NCI-H2081 treated with DMSO at 0.1 percent for 48 hours (cell line): ENCODE measurements at places on chromosomes 13 and 19.

DNA sequence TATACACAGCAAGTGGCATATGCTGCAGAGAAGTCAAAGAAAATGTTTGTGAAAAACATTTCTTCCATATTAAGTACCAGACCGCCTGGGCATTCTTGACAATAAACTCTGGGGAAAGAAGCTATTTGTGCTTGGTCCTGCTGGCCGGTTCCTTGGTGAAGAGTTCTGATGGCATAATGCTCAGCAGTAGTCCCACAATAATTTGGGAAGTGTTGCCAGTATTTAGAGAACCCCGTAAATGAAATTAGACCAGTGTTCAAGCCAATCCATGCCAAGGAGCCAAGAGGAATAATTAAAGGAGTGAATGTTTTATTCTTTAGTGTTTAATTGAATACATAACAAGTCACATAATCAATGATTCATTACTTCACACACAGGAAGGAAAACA, 6.3 kb downstream of the KCTD12 start:
- DNase-seq = no peak

GRCh38 chr13:51317262-51317661, 22.2 kb upstream of the SERPINE3 start:
- DNase-seq = no peak

DNA sequence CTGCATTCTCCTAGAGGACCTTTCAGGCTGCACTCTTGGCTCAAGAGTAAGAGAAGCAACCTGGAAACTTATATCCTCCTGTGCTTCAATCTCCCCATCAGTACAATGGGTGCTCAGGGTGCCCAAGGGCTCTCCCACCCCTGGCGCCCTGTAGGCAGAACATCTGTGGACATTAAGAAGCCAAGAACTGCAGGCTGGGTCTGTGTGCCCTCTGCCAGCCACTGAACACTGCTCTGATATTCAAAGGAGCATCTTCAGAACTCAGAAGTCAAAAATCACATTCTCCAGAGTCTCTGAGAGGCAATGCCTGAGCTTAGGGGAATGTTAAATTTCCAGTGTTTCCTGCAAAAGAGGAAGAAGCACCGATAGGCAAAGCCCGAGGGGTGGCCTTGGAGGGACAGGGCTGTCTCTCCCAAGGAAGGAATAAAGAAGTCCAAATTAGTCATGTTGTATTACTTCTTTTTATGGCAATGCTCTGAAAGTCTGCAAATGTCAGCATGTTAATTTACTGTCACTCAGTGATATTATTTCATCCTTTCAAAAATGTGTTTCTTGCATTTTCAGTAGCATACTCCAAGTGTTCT, 88.1 kb downstream of the TSHZ3 start:
- no peak for DNase-seq

DNA sequence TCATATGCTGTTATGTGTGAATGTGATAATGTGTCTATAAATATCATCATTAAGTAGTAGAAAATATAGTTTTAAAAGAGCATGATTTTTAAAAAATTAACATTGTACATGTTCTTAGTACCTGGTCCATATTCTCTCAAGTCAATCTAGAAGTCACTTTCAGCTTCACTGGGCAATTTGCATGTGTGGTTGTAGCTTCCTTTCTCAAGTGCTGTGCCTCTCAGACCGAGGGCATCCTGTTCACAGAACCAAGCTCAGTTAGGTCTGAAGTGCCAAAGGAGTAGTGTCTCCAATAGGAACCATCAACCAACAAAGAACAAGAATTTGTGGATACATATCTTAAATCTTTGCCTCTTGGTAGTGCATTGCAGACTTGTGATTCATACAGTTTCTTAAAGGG, 541.8 kb upstream of the SLC10A2 start:
- no peak for DNase-seq

DNA sequence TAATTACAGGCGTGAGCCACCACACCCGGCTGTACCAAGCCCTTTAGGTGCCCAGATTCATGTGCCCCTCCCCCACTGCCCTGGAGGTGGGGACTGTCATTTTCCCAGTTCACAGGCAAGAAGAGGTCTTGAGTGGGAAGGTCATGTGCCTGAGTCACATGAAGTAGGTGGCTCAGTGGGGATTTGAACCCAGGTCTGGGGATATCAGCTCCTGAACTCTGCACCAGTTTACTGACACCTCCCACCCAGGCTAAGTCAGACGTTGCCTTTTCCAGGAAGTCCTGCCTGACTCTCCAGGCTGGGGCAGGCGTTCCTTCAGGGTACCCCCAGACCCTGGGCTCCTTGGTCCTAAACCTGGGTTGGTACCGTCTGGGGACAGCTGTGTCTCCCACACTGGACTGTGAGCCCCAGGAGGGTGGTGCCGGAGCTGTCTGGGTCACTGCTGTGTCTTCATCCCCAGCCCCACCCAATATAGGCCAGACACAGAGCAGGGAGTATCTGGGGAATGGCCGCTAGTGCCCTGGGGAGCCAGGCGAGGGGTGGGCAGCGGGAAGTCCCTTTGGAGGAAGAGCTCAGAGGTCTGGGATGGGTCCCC, 8.6 kb downstream of the VASP start:
- DNase-seq = no peak

DNA sequence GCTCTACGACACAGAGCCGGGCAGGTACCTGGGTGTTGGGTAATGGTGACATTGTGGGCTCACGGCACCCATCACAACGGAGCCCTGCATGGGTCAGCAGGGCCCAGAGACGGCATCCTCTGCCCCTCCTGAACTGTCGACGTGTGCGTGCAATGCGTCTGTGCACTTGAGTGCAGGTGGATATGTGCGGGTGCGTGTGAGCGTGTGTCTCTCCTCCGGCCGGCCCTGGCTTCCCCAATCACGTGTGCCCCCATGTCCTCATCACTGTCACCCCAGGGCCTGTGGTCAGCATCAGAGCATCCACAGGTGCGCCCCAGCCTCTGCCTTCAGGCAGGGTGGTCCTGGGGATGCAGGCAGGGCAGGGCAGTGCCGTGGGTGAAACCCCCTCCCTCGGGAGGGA, 37.2 kb upstream of the TPM4 start:
- no peak for DNase-seq

- no peak for DNase-seq
Observed at GRCh38 chr13:109728791-109729731, 57.3 kb downstream of the IRS2 start.

DNA sequence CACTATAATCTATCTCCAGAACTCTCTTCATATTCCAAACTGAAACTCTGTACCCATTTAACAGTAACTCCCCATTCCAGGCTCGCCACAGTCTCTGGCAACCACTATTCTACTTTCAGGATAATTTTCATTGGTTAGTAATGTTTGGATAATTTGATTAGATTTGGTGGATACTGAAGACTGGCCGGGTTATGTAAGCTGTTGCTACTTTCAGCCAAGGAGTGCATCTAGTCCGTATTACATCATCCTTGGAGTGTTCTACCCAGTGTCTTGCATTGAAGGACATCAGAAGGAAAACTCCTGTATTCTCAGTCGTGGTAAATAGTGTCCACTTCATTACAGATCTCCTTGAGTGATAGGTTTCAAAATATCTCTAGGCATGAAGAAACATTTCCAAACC, 60.5 kb downstream of the PCCA start:
- DNase-seq = no peak

GRCh38 chr13:76271728-76272232, 614.4 kb downstream of the KCTD12 start:
- DNase-seq = no peak

DNA sequence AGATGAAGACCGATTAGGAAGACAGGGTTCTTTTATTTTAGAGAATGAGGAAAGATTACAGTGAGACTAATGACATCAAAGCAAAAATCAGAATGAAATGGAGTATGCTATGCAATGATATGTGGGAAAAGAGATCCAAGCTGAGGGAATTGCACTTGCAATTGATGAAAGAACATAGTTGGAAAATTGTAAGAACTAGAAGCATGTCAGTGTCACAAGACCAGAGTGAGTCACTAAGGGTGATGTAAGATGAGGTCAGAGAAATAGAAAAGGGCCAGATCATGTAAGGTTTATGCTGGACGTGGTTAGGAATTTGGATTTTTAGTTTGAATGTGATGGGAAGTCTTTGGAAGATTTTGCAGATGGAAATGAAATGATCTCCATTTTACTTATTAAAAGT, 1937.3 kb downstream of the OLFM4 start:
- DNase-seq = no peak

- no peak for DNase-seq
Observed at GRCh38 chr19:7859831-7860713, 14.1 kb downstream of the PRR36 start.

GRCh38 chr13:110809871-110810486, 96.5 kb downstream of the ING1 start:
- no peak for DNase-seq

- no peak for DNase-seq
Observed at GRCh38 chr19:33613620-33614000, 8.1 kb upstream of the CHST8 start.

- no peak for DNase-seq
Observed at GRCh38 chr13:30044932-30045331, 194.5 kb upstream of the UBL3 start.

GRCh38 chr19:8890260-8890659, 58.1 kb downstream of the MBD3L1 start:
- no peak for DNase-seq

- DNase-seq = no peak
Observed at GRCh38 chr19:49126575-49126974, 7.2 kb downstream of the PPFIA3 start.

GRCh38 chr13:73339086-73339485, 280.3 kb downstream of the KLF5 start:
- DNase-seq = no peak

GRCh38 chr13:50798923-50799322, 44.6 kb downstream of the DLEU7 start:
- no peak for DNase-seq

DNA sequence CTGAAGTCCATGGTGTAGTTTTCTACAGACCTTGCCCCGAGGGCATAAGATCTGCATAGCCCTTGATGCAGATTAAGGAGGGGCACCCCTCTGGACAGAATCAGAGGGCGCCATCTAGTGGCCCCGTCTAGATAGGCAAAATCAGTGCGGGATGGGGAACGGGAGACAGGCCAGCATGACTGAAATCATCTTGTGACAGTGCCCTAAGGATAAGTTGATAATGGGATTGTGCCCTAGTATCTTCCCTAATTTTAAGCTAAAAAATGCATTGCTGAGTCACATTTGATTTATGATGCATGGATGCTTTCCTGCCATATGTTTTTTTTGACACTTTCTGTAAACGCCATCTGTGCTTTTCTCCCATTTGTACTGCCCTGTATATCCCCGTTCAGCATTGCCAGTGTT, 19.0 kb upstream of the GPI start:
- peak; percentile 20 for DNase-seq

DNA sequence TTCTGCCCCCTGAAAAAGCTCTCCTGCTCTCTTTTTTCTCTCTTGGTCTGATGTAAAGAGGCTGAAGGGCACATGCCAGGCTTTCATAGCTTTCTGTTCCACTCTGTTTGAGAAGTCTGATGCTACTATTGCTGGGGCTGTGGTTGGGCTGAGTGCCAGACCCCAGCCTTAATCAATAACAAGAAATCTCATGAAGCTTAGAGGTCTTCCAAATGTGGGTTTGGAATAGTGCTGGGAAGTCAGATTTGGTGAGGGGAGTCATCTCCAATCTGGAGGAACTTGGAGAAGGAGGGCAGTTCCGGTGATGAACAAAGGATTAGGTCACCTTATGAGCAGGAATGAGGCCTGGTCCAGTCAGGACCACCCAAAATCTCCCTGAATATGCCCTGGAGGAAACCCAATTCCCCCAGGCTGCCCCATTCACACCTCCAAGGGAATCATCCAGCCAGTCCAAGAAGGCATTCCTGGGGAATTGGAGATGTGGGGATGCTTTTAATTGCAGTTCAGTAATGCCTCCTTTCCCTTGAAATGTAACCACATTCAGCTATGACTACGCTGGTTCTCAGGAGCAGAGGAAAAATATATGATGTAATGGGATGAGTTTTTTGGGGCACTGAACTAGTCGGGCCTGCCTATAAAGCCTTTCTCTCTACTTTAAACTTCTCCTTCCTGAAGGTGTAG, 102.0 kb downstream of the STARD13 start:
- no peak for DNase-seq

DNA sequence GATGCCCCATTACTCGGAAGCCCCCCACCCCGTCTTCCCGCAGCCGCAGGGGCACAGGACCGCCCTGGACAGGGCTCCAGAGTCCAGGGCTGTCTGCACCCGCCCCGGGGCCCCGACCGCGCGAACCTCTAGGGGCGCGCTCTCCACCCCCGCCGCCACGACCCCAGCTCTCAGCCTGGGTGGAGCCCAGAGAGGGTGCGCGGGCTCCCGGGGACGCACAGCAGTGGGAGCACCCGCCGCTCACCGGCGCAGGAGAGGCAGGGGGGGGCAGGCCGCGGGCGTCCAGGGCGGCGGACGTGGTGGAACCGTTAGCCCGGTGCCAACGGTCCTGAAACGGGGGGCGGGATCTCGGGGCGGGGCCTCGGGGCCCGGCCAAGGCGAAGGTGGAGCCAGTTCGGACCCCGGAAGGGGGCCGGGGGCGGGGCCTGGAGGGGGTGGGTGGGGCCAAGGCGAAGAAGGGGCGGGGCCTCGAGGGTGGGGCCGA, at the start of gene ATP8B3:
ATP8B3 (minus strand) TSS at position 335 of the 484 bp plus-strand sequence. CDS start 540 bp downstream, outside the sequence.
- DNase-seq = no peak

DNA sequence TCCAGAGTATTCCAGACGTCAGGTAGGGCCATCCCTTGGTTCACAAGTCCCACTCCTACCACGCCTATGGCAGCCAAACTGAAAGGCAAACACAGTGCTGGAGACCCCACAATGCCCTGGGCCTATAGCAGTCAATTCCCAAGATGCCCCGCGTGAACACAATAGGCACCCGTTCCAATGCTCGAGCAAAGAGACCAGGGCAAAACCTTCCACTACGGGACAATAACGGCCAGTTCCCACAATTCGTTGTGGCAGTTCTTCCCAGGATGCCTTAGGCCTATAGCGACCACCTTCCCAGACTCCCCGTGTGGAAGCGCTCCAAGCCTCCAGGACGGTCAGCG, 538 bp downstream of the ZNF428 start:
- no peak for DNase-seq

DNA sequence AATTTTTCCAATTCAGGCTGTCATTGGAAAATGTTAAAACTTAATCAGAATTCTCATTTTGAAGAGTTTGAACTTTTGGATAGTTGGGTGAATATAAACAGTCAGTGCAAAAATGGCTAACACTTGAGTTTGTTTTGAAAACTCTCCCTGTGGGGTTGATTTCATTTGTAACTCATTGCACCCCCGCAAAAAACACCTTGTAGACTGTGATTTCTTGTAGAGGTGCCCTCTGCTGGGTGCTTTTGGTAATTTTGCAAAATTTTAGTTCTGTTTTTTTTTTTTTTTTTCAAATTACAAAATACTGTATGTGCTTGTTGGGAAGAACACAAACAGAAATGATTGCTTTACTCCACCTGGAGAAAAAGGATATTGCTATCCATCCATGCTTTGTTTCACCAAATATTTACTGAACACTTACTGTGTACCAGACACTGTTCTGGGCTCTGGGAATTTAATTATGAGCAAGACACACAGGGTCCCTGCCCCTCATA, 28.2 kb upstream of the GPI start:
- DNase-seq = no peak

DNA sequence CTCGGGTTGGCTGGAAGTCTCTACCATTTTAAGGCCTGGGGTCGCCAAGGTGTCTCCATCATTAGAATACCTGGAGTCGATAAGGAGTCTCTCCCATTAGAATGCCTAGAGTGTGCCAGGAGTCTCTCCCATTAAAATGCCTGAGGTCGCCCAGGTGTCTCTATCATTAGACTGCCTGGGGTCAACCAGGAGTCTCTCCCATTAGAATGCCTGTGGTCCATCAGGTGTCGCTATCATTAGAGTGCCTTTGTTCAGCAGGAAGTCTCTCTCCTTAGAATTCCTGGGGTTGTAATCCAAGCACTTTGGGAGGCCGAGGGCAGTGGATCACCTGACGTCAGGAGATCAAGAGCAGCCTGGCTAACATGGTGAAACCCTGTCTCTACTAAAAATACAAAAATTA, 1533.0 kb downstream of the UQCRFS1 start:
- no peak for DNase-seq
